Esophagus muscularis mucosa (tissue), 4 donors: ENCODE measurements at places on chromosomes 11 and 22. TPM values are rescaled to one million over a fixed set of nuclear protein-coding genes. Genes with fewer than 3 reads are reported as not detected.
A peak's percentile ranks its signal among the peaks of the same experiment; 100 is the strongest.

DNA sequence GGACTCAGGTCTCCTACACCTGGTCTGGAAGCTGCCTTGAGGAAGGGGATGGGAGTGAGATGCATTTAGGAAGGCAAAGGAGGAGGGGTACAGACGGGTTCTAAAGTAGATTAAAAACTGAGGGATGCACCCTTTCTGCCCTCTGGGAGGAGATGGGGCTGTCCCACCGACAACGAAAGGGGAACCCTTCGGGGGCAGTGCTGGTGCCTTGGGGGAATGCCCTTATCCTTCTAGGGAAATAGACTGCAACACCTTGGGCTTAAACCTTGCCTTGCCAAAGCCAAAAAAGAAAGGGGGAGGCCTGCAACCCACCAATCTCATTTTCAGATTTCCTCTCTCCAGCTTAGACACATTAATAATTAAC is 89.8 kb downstream of the PLEKHA7 start:
- H3K27ac ChIP-seq: no peak overlapping the region
- peaks cover 15% of the 10 kb centered on the region for H3K27me3 ChIP-seq
- H3K36me3 ChIP-seq: no peaks in the 10 kb centered on the region
- H3K4me1 ChIP-seq: peaks cover 10% of the 10 kb centered on the region
- peak overlapping the region; percentile 57 for H3K4me3 ChIP-seq
- DNase-seq: no peak

Gene CRYBA4
- not detected for total RNA-seq

Gene MS4A3
- total RNA-seq: not detected

GRCh38 chr11:65539744-65540289 is 14.9 kb downstream of the SCYL1 start:
- peaks cover 29% of the 10 kb centered on the region for H3K4me1 ChIP-seq
- peak overlapping the region; percentile 86 for H3K27ac ChIP-seq
- peak overlapping the region; percentile 56 for H3K4me3 ChIP-seq
- DNase-seq: no peak

GRCh38 chr11:135035282-135035681 is 623.2 kb upstream of the B3GAT1 start:
- no peaks in the 10 kb centered on the region for H3K27me3 ChIP-seq
- H3K36me3 ChIP-seq: no peaks in the 10 kb centered on the region
- peak; percentile 34 for DNase-seq
- H3K27ac ChIP-seq: no peak overlapping the region
- H3K4me1 ChIP-seq: no peaks in the 10 kb centered on the region

Gene KCNE3
- total RNA-seq: 6.5 TPM

DNA sequence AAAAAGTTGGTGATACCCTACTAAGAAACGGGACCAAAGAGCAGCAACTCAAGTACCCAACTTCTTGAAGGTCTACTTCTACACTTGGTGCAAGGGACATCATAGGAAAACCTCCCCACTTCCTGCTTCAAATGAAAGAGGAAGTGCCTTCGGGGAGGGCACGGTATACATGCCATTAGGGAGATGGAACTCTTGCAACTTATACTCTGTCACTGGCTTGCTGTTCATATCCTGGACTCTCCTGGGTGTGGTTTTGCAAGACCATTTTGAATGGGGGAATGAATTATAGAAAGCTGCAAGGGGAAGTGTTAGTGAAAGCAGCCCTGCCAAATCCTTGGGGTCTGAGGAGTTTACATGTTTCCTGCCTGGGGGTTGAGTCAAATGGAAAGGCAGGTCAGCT is 41.9 kb downstream of the CSNK2A3 start:
- peaks cover 6% of the 10 kb centered on the region for H3K36me3 ChIP-seq
- H3K27me3 ChIP-seq: no peaks in the 10 kb centered on the region
- DNase-seq: no peak
- no peak overlapping the region for H3K4me3 ChIP-seq
- no peak overlapping the region for H3K27ac ChIP-seq
- peaks cover 18% of the 10 kb centered on the region for H3K4me1 ChIP-seq

Gene DEFB131B
- not detected for total RNA-seq

GRCh38 chr11:561148-562003 is 606 bp downstream of the RASSF7 start:
- no peaks in the 10 kb centered on the region for H3K36me3 ChIP-seq
- no peak for DNase-seq
- peaks cover 34% of the 10 kb centered on the region for H3K27me3 ChIP-seq
- H3K27ac ChIP-seq: peak overlapping the region; percentile 74
- peaks cover 18% of the 10 kb centered on the region for H3K4me1 ChIP-seq

Gene TEX54
- not detected for total RNA-seq

Gene TMEM191B
- 3.6 TPM for total RNA-seq

DNA sequence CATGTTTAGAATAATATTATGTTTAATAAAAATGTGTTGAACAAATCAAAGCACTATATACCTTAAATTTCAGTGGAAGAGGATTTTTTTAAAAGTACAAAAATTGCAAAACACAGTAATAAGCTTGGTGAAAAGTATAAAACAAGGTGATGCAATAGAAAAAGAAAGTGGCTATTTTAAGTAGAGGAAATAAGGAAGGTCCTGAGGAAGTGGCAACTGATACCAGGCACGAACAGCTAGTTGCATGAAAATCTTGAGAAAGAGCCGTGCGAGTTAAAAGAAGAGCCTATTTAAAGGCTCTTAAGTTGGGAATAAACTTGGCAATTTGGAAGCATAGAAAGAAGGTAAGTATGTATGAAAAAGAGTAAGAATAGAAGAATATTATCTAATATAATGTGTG is 1679.3 kb downstream of the LRRC4C start:
- H3K36me3 ChIP-seq: no peaks in the 10 kb centered on the region
- H3K27ac ChIP-seq: no peak overlapping the region
- DNase-seq: no peak
- no peak overlapping the region for H3K4me3 ChIP-seq
- H3K27me3 ChIP-seq: no peaks in the 10 kb centered on the region
- H3K4me1 ChIP-seq: no peaks in the 10 kb centered on the region

Gene LARGE2
- not detected for total RNA-seq

- H3K36me3 ChIP-seq: no peaks in the 10 kb centered on the region
- no peaks in the 10 kb centered on the region for H3K27me3 ChIP-seq
- no peak for DNase-seq
- no peak overlapping the region for H3K4me3 ChIP-seq
- no peaks in the 10 kb centered on the region for H3K4me1 ChIP-seq
- no peak overlapping the region for H3K27ac ChIP-seq
Measured at GRCh38 chr11:17244046-17244445, 32.5 kb upstream of the NUCB2 start.

DNA sequence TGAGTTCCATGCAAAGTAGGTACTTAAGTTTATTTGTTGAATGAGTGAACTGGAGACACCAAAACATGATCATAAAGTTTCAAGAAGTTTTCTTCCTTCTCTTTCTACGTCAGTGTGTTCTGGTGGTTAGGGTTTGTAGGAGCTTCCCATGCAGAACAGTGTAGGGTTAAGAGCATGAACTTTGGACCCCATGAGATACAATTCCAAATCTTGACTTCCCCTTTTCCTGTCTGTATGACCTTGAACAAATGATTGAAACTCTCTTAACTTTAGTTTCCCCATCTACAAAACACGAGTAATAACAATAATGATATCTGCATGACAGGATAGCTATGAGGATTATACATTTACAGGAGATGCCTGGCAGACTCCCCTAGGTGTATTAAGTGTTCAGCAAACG is 41.0 kb upstream of the TENM4 start:
- no peak overlapping the region for H3K27ac ChIP-seq
- no peak for DNase-seq
- no peak overlapping the region for H3K4me3 ChIP-seq
- H3K27me3 ChIP-seq: no peaks in the 10 kb centered on the region

- H3K4me1 ChIP-seq: no peaks in the 10 kb centered on the region
- no peak for DNase-seq
- H3K27ac ChIP-seq: no peak overlapping the region
- H3K36me3 ChIP-seq: no peaks in the 10 kb centered on the region
Measured at GRCh38 chr22:26399289-26399688, 29.8 kb upstream of the ASPHD2 start.
